ENCODE measurements at places on chromosomes 13 and 19. TPM values are rescaled to one million over a fixed set of nuclear protein-coding genes. Genes with fewer than 3 reads are reported as not detected.

MAP4K1 gene
- polyA plus RNA-seq: 2.1 TPM

OSCAR gene
- 0.22 TPM for polyA plus RNA-seq

OR7C1 gene
- 0.07 TPM for polyA plus RNA-seq

FXYD1 gene
- 251 TPM for polyA plus RNA-seq

FGF9 gene
- 9.6 TPM for polyA plus RNA-seq

MYH14 gene
- polyA plus RNA-seq: 29.3 TPM

NKPD1 gene
- 0.07 TPM for polyA plus RNA-seq

Data from heart right ventricle (tissue), 16 donors.